Cardiac muscle cell (in vitro differentiated cells and primary cell): ENCODE measurements at places on chromosomes 1 and 21. TPM values are rescaled to one million over a fixed set of nuclear protein-coding genes. Genes with fewer than 3 reads are reported as not detected.

Gene IGSF9
- polyA plus RNA-seq: 2.3 and 4.2 TPM in 2 replicates

Gene PYHIN1
- polyA plus RNA-seq: not detected in 2 replicates

Gene CCDC27
- polyA plus RNA-seq: 0.56 and 0.71 TPM in 2 replicates

Gene GBP6
- polyA plus RNA-seq: not detected in 2 replicates

Gene LRRN2
- 4.9 and 5.2 TPM in 2 replicates for polyA plus RNA-seq
